ENCODE measurements at places on chromosomes 12 and 14.

DNA sequence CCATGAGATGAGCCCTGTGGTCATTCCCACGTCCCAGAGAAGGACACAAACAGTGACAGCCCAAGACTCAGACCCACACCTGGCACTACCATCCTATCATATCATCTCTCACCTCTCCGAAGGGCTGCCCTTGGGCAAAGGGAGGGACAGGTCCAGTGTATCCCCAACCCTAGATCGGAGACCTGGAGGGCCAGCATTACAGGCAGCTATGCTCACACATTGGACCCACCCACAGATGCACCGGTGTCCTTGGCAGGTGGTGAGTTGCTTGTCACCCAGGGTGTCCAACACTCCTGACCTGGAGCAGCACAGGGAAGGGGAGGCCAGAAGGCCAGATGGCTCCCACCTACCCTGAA lies 117.4 kb downstream of the DICER1 start:
- DNase-seq, result no peak

GRCh38 chr12:68932961-68933893 lies at the start of gene CPM:
Gene CPM, minus strand, starts transcription at chr12:68933171. Its CDS starts 334 bp downstream, at chr12:68932837.
- DNase-seq, result peak; percentile 32

- no peak for DNase-seq
Measured at GRCh38 chr14:104292084-104292970, 153.9 kb downstream of the KIF26A start.

GRCh38 chr14:93926873-93927799 lies at the start of gene FAM181A:
Gene FAM181A, plus strand, starts transcription at chr14:93927344. Its CDS starts 942 bp downstream, at chr14:93928286.
- DNase-seq, result no peak

DNA sequence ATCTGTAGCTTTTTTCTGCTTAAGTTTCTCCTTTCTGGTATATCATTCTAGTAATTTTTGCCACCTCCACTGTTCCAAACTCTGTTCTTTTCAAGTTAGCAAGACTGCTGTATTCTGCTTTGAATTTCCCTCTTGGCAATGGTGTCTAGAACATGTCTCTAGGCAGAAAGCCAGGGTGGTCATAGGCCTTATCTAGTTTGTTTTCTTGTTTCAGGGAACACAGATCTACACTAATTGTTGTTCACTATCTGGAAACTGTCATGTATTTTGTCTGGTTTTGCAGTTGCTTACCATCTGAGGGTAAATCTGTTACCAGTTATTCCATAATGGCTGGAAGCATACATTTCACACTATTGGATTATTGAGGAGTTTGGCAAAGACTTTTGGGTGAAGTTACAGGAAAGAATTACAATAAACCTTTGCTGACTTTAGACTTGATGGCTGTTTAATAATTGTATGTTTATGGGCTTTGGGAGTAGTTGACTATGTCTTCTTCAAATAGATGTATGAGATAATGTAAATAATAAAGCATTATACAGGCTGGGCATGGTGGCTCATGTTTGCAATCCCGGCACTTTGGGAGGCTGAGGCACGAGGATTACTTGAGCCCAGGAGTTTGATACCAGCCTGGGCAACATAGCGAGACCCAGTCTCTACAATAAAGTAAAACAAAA lies 41.4 kb downstream of the FUT8 start:
- DNase-seq, result no peak

GRCh38 chr12:53530061-53530460 lies 22.8 kb upstream of the NPFF start:
- no peak for DNase-seq

DNA sequence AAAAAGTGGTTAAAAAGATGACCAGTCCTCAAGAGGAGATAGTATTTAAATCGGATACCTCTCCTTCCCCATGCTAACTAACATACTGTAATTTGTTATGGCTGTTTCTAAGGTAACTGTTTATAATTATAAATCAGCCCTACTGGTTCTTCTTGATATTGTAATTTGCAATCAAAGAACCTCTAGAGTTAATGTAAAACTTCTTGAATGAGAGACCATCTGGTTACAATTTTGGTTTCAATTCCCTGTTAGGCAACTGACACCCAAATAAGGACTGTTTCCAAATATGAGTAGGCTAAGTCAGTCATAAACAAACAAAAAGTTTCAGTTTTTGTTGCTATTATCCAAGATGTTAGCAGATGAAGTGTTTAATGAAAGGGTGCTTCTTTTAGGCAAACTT lies 120.2 kb upstream of the DNM1L start:
- DNase-seq, result no peak

DNA sequence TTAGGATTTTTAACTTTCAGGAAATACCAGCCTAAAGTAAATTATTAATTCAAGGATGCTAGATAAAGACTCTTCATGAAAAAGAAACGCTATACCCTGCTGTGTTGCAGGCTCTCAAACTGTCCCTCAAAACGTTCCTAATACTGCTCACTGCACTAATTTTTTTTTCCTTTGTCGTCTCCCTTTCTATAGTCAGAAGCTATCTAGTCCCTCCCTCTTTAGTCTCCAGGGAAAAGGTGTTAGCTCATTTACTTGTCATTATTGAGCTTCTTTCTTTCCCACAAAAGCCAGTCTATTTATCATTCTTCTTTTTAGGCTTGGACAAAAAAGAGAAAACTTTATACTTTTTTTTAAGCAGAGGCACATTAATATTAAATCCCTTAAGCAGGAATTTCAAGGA lies 30.3 kb upstream of the INSM2 start:
- no peak for DNase-seq

DNA sequence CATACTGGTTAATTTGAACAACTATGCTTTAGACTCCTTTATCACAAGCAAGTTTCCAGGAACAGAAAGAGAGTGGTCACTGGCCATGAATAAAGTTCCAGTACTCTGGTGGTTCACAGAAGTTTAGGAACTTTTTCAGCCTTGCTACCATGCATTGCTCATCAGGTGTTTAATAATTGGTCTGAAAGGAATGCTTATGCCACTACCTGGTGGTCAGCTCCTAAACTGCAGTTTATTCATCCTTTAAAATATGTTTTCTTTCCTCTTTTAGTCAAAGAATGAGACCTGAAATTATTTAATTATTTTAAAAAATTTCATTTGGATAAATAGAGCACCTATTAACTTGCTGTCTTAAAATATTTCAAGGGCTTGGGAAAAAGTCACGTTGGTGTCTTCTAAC lies 260.1 kb upstream of the OR4E1 start:
- DNase-seq, result no peak

DNA sequence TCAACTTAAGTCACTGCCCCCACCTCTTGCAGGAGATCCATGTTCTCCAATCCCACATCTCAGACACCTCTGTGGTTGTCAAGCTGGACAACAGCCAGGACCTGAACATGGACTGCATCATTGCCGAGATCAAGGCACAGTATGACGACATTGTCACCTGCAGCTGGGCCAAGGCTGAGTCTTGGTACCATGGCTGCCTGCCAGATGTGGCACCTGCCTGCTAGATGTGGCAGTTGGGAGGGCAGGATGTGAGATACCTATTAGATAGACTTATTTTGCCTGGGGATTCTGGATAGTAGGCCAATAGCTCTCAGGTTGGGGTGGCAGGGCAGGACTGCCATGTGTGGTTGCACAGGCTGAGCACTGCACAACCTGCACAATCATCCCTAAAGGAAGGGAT lies 7.9 kb upstream of the KRT86 start:
- no peak for DNase-seq

DNA sequence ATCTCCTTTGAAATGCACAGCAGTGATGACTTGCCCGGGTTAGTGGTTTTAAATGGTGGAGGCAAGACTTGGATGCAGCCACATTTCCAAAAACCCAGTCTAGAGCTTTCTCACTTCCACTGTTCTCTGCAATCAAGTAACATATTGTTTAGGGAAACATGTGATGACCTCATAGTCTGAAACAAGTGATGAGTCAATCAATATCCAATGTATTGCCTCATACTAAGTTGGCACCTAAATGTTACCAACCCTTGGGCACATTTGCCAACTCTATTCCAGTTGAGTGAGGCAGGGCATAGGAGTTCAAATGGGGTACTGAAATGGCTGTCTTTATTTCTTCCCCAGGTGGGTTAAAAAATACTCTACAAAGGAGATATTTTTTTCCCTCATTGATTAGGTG lies 1105.4 kb downstream of the VRK1 start:
- no peak for DNase-seq

DNA sequence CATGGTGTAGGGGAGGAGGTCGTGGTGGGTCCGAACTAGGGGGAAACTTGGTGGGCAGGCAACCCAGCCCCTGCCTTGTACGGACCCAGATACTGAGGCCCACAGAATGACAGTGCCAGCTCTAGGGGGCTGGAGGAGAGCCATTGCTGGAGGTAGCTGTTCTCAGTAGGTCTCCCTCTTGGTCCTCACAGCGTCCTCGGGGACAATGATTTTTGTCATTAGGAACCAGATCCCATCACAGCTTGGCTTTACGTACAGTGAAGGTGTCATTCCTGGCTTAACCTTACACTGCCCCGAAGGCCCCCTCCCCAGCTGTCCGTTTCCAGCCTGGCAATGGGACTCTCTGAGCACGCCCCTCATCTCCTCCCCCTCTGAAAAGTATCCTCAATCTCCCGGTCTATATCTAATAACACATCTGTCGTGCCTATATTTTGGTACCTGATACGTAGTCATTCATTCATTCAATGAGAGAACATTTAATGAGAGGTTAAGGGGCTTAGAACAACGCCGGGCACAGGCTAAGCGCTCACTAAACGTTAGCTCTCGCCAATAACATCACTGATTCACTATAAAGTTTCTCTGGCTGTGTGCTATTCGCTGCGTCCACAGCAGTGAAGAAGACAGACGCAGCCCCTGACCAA lies 597 bp upstream of the DYNC1H1 start:
- DNase-seq, result no peak

DNA sequence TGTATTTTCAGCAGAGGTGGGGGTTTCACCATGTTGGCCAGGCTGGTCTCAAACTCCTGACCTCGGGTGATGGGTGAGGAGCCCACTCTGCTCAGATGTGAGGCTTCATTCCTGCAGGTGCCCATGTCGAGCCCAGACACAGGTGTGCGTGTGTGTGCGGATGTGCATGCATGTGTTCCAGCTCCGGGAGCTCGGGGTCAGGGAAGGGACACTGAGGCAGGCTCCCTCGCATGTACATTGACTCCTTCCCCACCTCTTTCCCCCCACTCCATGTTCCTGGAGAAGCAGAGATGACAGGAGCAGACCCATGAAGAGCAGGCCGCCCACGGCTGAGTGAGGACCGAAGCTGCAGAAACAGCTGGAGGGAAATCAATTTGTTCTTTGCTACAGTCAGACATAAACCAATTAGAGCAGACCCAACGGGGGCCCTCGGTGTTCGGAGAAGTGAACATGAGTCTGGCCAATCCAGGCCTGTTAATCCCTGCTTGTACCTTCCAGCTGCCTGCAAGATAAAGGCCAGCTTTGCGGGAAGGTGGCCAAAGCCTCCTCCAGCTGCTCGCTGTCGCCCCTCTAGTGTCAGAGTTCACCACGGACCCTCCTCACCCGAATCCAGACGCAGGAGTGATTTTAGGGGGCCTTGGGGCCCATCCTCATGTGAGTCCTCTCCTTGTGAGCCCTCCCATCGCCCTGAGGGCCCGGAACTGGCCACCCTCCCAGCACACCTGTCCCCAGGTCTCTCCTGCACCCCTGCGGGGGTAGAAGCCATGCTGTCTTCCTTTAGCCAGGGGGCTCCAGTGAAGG lies 321.0 kb upstream of the RTL1 start:
- DNase-seq, result no peak

GRCh38 chr12:120404271-120404670 lies 33.6 kb upstream of the COX6A1 start:
- DNase-seq, result no peak

- DNase-seq, result no peak
Measured at GRCh38 chr14:80624581-80624980, 317.0 kb downstream of the CEP128 start.
